Central memory CD4-positive, alpha-beta T cell (primary cell): ENCODE measurements at places on chromosomes 4 and X.

DNA sequence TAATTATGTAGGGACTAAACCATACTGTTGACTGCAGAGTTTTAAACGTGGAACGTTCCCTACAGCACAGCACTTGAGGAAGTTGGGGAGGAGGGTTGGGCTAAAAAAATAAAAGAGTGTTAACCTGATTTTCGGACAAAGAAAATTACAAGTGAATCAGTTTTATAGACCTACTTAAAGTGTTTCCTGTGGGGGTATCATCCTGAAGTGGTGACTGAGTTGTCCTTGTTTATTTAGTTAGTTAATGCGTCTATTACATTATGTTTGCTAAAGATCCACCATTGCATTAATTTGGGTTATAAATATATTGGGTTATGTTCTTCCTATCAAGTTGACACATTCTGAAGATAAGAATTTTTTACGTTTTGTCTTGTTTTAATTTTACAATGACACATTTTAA, 14.7 kb downstream of the UNC5C start:
- DNase-seq: no peak

DNA sequence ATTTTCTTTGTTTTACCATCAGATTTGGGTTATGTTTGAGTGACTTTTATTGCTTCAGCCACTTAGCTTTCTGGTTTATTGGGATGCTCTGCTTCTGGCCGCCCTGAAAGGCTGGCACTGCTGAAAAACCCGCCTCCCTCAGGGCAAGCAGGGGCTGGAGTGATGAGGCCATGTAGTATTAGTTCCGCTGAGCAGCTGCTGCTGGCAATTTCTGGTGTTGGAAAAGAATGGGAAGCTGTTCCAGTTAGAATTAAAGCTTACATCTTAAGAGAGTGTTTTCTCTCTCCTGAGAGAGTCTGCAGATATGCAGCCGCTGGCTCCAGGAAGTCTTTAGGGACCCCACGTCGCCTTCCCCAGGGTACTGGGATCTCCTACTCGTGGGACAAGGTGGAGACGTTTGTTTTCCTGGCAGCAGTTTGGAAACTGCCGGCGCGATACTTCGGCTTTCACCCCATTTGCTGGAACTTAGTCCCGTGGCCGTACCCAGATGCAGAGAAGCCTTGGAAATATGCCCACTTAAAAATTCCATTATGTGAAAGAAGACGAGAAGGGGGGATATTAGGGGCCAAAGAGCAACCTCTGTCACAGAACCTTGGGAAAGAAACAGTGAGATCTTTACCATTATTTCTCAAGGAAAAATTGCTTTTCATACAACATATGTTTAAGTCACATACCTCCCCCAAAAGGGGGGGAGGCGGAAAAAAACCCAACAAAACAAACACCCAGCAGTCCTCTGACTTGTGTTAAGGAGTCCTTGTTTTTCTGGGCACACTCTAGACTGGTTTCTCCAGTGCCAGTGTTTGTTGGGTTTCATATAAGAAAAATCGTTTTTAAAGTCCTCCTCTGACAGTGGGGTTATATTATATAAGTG, 72.6 kb downstream of the TMEM131L start:
- no peak for DNase-seq

- DNase-seq: no peak
These were observed 10.1 kb downstream of the OTOP1 start for GRCh38 chr4:4216648-4217047.

DNA sequence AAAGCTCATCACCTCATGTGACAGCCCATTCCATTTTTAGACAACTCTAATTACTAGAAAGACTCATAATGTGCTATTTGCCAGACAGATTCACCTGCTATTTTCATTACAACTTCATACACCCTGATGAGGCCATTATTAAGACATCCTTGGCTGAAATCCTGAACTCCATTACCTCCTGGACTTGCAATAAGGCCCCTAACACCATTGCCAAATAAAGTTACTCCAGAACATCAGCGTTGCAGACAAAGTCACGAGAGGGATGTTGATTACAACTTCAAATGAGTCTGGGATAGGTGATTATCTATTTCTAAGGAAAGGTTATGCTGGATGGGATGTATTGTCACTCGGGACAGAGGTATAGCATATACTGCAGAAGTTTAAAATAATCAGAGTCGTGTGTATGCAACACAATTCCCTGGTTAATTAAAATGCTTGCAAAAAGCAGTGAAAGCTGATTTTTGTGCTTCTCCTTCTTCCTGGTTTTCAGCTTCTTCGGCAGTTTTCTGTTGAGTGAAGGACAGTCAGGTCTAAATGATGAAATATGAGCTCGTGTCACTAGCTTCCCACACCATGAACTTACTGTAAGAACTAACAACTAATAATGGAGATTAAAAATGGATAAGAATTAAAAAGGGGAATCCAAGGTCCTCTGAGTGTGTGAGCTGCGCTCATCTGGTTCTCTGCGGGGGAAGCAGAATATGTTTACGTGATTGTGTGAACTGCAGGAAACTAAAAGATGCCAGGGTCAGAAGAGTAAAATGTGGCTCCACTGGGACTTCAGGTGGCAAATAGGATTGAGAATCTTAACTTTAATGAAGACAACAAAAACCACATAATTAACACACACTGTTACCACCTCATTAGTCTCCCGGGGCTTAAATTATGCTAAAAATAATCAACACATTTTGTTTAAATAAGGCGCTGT, 17.6 kb upstream of the SOD3 start:
- DNase-seq: no peak

GRCh38 chrX:40171513-40172400, 74.0 kb upstream of the BCOR start:
- no peak for DNase-seq

GRCh38 chr4:77493120-77493752, 112.4 kb upstream of the CXCL13 start:
- DNase-seq: no peak

- DNase-seq: no peak
These were observed 87.0 kb downstream of the EFNB1 start for GRCh38 chrX:68915778-68916177.

DNA sequence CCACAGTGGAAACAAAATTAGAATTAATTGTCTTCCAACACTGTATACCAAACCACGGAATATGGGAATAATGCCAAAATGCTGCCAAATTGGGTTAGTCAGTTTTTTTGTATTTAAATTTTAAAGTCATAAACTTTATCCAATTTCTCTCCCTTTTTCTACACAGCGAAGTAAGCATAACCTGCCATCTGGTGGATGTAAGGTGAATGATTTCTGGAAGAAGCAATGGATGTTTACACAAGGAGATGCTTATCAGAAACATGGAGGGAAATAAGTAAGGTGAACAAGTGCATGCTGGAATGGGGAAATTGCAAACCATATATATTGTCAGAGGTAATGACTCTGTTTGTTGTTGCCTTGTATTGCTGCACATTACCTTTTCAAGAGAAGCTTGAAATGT, 691.9 kb downstream of the TECRL start:
- DNase-seq: no peak

- no peak for DNase-seq
These were observed 4.6 kb downstream of the RAB33A start for GRCh38 chrX:130176354-130176776.

GRCh38 chr4:83238393-83239248, 46.0 kb downstream of the COQ2 start:
- DNase-seq: no peak

DNA sequence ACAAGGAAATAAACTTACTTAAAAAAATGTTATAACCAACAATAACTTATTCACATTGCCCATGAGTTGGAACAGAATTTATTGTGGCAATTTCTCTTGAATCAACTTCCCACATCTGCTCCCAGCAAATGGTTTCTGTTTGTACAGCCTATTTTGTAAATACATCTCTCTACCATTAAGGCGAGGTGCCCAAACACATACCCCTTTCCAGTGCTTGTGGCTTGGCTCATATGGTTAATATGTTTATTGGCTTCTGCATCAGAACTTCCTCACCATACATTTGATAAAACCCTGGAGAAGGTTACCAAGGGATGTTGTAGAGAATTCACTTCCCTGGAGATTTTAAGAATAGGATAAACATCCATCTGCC, 207.1 kb downstream of the SOWAHB start:
- no peak for DNase-seq

- DNase-seq: no peak
These were observed 6.9 kb upstream of the HELT start for GRCh38 chr4:185011408-185011807.

DNA sequence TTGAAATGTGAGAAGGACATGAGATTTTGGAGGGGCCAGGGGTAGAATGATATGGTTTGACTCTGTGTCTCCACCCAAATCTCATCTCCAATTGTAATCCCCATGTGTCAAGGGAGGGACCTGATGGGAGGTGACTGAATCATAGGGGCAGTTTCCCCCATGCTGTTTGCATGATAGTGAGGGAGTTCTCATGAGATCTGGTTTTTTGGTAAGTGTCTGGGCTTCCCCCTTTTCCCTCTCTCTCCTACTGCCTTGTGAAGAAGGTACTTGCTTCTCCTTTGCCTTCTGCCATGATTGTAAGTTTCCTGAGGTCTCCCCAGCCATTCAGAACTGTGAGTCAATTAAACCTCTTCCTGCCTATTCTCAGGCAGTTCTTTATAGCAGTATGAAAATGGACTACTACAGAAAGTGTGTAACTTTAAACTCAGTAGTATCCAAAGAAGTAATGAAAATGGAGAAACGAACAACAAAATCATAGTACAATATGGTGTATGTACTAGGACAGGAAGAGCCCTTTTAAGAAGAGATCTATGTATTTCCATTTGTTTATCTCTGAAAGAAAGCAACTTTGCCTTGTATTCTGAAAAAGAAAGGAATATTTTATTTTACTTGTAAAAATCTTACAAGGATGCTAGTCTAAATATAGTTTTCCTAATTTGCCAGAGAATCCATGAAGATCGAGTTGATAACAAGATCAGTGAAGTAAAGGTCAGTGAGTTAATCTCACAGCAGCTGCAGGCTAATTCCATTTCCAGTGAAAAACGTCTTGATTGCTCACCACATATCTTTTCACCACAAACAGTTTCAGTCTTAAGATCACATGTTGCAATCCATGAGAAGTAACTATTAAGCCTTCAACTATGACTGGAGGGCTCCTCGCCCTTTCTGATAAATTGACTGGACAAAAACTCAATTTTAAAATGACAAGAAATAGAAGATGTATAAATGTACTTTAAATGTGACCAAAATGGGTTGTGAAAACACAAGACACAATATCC, 20.5 kb downstream of the PKD2 start:
- no peak for DNase-seq

- DNase-seq: no peak
These were observed 275.8 kb downstream of the PTTG2 start for GRCh38 chr4:38236003-38236402.

- no peak for DNase-seq
These were observed 250.0 kb upstream of the NR3C2 start for GRCh38 chr4:148692242-148692641.

GRCh38 chr4:77990904-77991358, 66.2 kb upstream of the FRAS1 start:
- DNase-seq: no peak

- no peak for DNase-seq
These were observed 772.9 kb upstream of the TENM3 start for GRCh38 chr4:181470306-181470705.

GRCh38 chr4:41819621-41820020, 71.1 kb upstream of the PHOX2B start:
- no peak for DNase-seq

DNA sequence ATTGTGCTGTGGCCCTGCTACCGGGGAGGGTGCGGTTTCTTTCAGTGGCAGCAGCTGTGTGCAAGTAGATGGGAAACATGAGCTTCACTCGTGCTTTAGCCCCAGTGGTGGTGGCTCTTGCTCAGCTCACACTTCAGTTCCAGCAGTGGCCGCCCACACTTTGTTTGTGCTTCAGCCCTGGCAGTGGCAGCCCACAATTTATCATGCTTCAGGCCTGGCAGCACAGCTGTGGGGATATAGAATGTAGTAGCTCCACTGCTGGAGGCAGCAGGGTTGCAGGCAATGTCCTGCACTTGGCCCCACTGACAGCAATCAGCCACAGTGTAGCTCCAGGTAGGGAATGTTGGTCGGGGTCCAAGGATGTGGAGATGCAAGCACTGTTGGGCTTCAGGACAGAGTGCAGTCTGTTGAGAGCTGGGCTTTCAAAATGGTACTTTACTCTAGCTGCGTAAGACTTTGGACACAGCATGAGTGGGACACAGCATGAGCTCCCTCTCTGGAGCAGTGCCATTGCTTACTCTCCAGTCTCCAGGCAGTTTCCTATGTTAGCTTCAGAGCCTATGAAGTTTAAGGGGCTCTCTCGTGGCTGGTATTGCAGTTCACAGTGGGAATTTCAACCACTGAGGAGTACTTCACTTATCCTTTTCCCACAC, 413.1 kb downstream of the PDGFC start:
- no peak for DNase-seq

- DNase-seq: no peak
These were observed 21.3 kb downstream of the QDPR start for GRCh38 chr4:17490575-17491059.

DNA sequence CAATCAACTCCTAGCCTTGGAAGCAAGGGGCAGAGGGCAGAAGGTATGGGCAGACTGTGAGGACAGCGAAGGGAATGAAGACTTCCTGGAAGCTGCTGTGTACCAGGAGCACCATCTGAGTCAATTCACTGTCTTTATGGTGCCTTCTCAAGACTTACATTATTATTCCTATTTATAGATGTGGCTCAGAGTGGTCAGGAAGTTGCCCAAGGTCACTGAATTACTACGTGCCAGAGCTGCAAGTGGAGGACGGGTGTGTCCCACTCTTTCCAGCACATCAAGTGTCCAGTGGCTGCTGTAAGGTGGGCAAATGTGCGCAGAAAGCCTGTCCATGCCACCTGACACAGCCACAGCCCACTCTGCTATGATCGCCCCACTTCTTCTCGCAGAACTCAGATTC, 32.0 kb downstream of the SMPX start:
- no peak for DNase-seq

DNA sequence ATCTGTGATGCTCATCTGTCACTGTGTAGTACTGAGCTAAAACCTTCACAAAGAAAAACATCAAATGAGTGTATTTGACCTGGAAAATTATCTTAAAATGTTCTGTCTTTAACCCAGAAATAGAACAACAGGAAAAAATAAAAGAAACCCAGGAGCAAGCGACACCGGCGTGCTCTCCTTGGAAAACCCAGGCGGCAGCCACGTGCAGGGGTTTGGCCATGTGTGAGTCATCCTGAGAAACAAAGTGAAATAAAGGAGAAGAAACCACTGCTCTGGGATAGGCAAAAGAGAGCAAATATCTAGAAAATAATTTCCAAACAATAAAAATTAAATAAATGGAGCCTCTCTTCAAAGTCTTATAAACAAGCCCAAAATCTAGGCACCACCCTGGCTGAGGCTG, 20.0 kb upstream of the TMEM128 start:
- DNase-seq: no peak

GRCh38 chr4:186192066-186192612, 772 bp downstream of the CYP4V2 start:
- no peak for DNase-seq
